DND-41 (cell line): ENCODE measurements at places on chromosomes 2 and 18.

GRCh38 chr2:176100547-176101140 is 1.0 kb downstream of the HOXD12 start:
- no peak for DNase-seq

GRCh38 chr2:36409935-36410334 is 54.4 kb downstream of the CRIM1 start:
- DNase-seq: no peak

DNA sequence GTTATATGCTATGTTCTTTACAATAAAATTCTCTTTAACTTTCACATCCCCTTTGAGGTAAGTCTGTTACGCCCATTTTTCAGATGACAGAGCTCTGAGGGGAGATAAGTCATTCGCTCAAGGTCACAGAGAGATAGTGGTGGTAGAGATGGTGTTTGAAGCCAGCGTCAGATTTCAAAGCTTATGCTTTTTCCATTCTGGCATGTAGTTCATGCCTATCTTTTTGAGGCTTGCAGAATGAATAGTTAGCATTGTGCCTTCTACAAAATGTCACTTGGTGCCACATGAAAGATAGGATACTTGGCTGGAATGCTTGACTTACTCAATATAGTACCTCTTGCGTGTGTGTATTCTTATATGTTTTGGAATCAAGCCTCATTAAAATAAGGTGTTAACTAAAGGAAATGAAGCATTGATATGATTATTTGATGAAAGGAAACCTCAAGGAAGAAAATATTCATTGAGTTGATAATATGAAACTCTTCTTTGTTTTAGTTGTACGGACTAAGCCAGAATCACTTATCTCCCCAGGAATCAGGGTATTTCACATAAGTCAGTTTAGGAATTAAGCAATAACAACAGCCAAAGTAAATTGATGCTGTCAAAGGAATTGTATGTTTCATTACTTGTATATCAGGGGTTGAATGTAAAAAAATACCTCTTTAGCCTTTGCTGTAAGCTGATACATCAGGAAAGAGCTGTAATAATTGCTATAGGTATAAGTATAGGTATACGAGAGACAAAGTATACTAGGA is 15.5 kb downstream of the SPATS2L start:
- DNase-seq: no peak

GRCh38 chr2:160532388-160532787 is 38.8 kb upstream of the RBMS1 start:
- DNase-seq: no peak

GRCh38 chr18:76499021-76499420 is 4.0 kb upstream of the ZNF516 start:
- DNase-seq: no peak

DNA sequence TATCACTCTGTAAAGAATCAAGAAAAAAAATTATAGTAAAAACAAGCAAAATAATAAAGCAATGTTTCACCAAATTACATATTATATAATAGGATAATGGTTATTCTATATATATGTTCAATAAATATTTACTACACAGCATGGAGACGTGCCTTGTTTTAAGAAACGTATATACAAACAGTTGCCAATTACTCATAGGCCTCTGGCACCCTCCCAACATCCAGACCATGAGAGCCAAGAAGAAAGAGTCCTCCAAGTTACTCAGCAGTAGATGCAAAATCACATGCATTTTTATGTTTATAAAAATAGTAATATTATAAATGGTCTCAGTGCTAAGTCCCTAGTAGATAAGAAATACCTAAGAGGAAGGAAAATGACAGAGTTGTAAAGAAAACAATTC is 64.8 kb downstream of the REV1 start:
- no peak for DNase-seq

DNA sequence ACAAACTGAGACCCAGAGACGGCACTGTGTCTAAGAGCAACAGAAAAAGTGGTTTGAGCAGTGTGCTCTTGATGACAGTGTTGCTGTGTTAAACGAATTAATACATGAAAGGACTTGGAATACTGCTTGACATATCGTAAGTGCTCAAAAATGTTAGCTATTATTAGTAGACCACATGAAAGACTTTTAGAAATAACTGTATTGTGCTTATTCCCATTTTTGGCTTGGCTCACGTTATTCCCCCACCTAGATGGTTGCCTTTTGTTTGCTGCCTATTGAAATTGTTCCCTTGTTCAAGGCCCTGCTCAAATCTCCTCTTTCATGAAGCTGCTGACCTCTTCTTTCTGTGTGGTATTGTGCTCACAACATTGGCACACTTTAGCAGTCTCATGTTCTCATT is 27.8 kb upstream of the C2orf74 start:
- no peak for DNase-seq

- peak; percentile 31 for DNase-seq
Observed at GRCh38 chr2:162333968-162334367, 10.0 kb upstream of the GCA start.

GRCh38 chr2:241163601-241164118 is 13.4 kb downstream of the PPP1R7 start:
- DNase-seq: no peak

DNA sequence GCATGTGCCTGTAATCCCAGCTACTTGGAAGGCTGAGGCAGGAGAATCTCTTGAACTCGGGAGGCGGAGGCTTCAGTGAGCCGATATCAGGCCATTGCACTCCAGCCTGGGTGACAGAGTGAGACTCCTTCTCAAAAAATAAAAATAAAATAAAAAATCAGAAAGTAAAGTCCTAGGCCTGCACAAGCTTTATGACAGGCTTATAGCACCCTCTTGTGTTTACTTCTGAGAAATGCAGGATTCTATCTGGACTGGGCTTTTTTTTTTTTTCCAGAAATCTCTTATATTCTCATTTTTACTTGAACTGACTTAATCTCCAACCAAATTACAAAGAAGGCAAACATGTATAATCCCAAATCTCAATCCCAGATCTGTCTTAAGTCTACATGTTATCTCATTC is 26.1 kb upstream of the REG3G start:
- DNase-seq: no peak

GRCh38 chr2:10426726-10427617 is 21.2 kb downstream of the ODC1 start:
- DNase-seq: no peak

DNA sequence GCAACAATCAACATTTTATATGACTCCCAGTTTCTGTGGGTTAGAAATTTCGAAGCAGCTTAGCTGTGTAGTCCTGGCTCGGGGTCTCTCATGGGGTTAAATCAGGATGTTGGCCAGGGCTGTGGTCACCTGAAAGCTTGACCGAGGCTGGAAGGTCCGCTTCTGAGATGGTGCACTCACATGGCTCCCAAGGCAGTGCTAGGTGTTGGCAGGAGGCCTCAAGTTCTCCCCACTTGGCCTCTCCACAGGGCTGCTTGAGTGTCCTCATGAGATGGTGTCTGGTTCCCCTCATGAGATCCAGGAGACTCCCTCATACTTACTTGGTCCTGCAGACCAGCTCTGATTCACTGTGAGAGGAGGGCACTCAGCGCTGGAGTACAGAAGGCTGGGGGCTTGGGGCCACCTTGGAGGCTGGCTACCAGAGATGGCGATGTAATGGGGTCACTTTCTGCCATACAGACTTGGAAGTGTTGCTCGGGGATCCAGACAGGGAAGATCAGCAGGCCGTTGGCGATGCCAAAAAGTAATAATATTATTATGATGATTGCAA is 98.8 kb downstream of the INHBB start:
- no peak for DNase-seq
